ENCODE measurements at places on chromosomes 11 and 22.

DNA sequence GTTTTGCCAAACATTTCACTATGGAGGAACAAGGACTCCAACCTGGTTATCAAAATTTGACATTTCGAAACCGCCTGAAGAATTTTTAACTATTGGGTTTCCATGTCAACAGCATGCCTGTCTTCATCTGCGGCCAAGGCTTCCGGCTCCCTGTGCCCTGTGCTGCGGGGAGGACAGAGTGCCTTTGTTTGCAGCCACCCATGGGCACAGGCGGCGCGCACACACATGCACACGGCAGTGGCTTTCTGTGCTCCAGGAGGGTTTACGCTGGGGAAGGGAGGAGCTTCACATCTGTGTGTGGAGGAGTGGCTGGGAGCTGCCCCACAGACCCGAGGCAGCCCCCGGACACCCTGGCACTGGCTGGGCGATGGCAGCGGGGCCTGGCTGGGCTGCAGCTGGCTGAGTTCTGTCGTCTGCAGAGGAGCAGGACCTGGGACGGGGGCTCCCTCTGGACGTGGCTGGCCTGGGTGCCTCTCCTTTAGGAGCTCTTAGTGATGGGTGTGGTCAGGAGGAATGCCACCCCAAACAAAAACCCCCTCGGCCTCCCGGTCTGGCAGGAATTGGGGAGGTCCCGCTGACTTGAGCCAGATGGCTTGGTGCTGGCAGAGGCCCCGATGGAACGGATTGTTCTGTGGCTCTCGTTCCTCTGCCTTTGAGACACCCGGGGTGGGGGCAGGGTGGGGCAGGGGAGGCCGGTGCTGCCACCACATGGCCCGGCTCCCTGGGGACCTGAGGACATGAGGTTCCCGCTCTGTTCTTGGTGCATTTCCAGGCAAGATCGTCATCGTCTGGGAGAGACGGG is 1290.9 kb downstream of the BRD1 start:
- no peak for DNase-seq

DNA sequence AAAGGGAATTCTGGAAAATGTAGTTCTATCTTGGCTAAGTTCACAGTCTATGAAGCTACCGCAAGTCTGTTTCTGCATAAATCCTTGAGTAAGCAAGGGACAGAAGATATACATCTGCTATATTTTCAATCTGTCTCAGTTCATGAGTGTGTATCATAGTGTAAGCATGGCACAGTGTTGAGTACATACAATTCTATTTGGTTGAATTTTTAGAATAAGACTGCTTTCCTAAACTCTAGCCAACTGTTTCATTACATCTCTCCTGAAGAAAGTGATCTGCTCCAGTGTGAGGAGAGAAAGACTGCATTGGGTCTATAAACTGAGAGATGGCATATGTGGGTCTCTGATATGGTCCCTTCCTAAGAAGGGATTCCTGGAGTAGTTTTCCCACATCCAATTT is 2.6 kb upstream of the CCDC81 start:
- DNase-seq = no peak

DNA sequence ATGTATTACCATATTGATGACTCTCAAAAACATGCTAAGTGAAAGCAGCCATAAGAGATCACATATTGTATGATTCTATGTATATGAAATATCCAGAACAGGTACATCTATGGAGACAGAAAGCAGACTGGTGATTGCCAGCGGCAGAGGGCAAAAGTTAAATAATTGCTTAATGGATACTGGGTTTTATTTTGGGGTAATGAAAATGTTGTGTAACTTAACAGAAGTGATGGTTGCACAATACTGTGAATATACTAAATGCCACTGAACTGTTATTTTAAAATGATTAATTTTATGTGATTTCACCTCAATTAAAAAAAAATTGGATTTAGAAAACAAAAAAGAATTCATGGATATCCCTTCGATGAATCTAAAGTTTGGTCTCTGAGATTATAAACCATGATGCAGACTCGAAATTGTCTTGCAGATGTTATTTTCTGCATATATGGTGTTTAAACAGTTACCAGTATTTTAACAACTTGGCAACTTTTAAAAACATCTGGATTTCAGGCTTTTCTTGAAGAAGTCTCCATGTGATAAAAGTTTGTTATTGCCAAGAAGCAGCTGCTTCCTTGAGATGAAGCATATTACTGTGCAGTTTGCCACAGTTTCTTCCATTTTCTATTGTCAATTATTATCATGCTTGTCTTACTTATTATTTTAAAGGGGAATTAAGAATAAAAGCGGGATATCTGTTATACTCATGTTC is 38.1 kb downstream of the LARGE2 start:
- DNase-seq = no peak

GRCh38 chr22:38294193-38294592 is 21.4 kb upstream of the TMEM184B start:
- DNase-seq = no peak

- peak; percentile 51 for DNase-seq
Observed at GRCh38 chr11:111635706-111636045, 33.4 kb downstream of the SIK2 start.

DNA sequence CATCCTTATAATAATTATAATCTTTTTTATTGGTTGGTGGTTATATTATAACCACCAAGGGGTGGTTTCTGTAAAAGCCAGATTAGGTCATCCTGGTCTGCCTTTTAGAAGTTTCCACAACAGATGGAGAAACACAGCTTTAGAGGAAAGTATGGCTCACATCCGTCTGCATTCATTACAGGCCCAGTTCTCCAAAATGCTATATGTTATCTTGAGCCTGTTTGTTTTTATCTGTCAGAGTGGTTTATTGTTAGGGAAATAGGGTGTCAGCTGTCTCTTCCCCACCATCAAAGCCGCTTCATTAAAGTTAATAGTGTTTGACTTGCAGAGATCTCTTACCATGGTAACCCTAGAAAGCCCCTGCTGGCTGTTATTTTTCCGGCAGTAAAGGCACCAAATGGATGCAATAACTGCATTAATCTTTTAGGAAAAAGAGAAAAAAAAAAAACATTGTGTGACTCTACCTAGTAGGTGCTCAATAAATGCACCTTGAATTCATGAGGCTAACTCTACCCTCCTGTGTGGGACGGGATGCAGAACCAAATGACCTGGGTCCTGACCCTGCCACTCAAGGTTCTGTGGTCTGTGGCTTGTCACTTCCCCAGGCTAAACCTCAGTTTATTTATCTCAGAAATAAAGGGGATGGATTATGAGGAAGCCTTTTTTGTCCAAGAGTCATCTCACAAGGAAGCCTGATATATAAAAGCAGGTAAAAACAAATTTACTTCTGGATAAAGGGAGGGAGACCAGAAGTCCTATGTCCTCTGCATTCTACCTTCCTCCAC is 118.3 kb downstream of the WT1 start:
- DNase-seq = no peak

Measured in left cardiac atrium (tissue), 4 donors.